ENCODE measurements at places on chromosomes 5 and 9. TPM values are rescaled to one million over a fixed set of nuclear protein-coding genes. Genes with fewer than 3 reads are reported as not detected.

MYO10 gene
- 0.41 TPM for total RNA-seq

WDR31 gene
- total RNA-seq = 1.9 TPM

THBS4 gene
- 1.3 TPM for total RNA-seq

DMRT3 gene
- not detected for total RNA-seq

ANKRD18B gene
- 3.5 TPM for total RNA-seq

OR2V1 gene
- not detected for total RNA-seq

HTR1A gene
- not detected for total RNA-seq

CD274 gene
- 60.4 TPM for total RNA-seq

CD14 gene
- total RNA-seq = 0.62 TPM

IFNK gene
- not detected for total RNA-seq

SCGB3A2 gene
- total RNA-seq = not detected

TMEM252 gene
- total RNA-seq = not detected

DCP2 gene
- total RNA-seq = 78.9 TPM

PCDHA1 gene
- not detected for total RNA-seq
